NCI-H1092 (cell line): ENCODE measurements at places on chromosomes 11 and 22.
A peak's percentile ranks its signal among the peaks of the same experiment; 100 is the strongest.

DNA sequence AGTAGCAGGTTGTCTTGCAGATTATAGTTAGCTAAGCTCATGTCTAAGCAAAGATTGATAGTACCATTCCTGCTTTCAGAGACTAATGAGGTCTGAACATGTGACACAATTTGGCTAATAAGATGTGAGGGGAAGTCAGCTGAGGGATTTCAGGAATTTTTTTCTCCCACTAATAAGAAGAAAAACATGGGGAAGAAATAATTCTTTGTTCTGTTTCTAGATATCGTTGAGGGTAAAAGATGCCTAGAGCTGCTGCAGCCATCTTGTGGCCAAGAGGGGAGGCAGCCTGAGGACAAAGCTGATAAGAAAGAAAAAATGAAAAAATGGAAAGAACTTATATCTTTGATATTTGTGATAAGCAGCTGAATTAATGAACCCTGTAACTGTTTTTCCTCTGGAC, 1334.4 kb downstream of the LRRC4C start:
- DNase-seq: no peak

DNA sequence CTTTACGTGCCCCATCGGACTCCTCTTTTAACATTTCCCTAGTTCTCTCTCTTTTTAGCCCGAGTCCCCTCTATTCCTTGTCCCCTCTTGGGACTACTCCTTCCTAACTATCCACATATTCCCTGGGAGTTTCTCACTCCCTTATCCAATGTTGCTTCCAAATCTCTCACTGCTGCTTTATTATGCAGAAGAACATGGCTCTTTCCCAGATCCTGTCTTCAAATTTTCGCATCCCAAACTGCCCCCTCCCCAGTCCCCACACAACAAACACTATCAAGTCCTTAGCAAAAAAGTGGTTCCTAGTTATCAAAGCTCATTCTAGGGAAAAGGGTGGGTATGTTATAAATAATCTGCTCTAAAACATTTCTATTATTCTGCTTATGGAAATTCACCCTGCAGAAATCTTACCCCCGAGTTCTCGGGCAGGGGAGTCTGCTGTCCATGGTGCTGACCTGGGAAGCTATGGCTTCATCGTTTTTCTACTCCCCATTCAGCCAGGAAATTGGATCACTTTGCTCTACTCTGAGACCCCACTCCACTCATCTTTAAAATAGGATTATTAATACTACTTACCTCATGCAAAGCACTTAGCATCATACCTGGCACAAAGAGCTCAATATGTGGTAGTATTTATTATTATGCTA, 393.5 kb downstream of the BUD13 start:
- no peak for DNase-seq

GRCh38 chr11:95095858-95096587, 6.4 kb downstream of the ENDOD1 start:
- DNase-seq: no peak

GRCh38 chr22:41000040-41000565, 48.9 kb downstream of the RBX1 start:
- no peak for DNase-seq

DNA sequence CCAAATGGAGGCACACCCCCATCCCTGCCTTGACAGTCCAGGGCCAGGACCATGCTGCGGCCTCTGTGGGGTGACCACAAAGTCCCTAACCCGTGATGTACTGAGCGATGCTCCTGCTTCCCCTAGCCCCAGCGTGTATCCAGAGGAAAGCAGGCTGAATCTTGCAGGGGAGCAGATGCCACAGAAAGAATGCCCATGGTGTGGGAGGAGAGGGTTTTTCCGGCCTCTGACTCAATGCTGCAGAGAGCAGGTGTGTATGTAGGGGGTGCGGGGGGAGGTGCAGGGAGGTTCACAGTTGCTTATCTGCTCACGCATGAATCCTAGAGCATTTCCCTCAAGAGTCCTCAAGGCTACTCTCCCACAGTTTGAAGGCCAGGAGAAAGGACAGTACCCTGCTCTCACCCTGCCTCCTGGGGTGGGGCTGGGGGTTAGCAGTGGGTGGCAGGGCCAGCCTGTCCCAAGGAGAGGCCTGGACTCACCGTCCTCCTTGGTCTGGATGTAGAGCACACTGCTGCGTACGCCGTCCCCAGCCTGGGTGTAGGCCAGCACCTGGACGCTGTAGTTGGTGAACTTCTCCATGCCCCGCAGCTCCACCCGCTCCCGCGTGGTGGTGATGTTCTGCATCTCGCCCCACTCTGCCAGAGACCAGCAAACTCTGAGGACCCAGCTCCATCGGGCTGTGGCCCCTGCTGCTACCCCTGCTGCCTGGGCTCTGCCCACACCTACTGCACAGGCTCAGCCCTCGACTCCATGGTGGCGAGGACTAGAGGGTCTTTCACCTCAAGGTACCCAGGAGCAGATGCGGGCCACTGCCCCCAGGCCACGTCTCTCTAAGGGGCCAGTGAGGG, 130.8 kb downstream of the CEP164 start:
- DNase-seq: peak; percentile 59

DNA sequence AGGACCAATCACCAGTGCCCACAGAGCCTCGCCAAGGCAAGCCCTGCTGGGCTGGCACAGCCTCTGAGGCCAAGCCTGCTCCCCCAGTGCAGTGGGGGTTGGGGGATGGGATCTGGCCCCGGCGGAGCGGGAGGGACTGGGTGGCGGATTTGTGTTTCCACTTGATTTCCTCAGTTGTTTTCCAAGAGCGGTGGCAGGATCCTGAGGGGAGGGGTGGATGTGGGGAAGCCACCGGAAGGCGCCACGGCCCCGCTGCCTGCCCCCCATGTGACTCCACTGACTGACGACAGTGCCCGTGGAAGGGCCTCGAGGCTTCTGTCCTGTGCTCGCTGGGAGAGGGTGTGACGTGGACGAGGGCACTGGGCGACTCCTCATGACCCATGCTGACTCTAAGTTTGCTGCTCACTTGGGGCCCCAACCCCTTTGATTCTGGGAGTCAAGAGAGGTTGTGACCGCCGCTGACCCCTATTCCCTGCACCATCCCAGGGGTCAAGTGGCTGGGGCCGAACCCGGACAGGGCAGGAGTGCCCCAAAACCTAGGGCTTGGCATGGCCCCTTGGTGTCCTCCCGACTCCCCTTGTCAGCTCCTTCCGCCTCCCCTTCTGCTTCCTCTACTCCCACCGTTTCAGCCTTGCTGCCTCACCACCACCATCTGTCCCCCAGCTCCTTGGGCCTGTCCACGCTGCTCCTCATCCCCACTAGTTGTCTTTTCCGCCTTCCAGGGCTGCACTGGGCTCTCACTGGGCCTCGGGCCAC, 23.5 kb upstream of the PICK1 start:
- no peak for DNase-seq

DNA sequence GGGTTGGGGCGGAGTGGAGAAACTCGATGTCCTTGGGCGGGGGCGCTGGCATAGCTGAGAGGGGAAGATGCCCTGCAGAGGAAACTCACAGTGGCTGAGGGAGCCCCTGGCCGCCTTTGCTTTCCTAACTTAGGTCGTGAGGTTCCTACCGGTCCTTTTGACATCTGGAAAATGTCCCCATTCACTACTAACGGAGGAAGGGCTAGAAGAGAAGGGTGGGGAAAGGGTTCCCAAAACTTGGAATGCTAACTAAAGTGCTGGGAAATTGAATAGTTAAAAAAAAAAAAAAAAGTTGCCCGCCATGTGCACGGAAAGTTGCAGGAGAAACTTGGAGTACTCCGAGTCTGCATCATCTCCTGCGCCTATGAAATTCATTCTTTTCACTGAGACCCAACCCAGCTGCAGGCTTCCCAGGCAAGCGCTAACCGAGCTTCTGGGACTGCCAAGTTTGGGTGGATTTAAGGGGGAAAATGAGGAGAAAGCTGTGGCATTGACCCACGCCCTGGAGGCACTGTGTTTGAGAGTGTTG, 796 bp downstream of the TIMP3 start:
- DNase-seq: no peak

GRCh38 chr11:9982127-9982795, 311.8 kb downstream of the SBF2 start:
- DNase-seq: no peak
